ENCODE measurements at places on chromosomes 2 and 18.

- peak; percentile 74 for DNase-seq
Measured at GRCh38 chr2:145752091-145752806, 1232.3 kb upstream of the ZEB2 start.

GRCh38 chr2:69559442-69560146 is 83.9 kb downstream of the AAK1 start:
- peak; percentile 81 for DNase-seq

DNA sequence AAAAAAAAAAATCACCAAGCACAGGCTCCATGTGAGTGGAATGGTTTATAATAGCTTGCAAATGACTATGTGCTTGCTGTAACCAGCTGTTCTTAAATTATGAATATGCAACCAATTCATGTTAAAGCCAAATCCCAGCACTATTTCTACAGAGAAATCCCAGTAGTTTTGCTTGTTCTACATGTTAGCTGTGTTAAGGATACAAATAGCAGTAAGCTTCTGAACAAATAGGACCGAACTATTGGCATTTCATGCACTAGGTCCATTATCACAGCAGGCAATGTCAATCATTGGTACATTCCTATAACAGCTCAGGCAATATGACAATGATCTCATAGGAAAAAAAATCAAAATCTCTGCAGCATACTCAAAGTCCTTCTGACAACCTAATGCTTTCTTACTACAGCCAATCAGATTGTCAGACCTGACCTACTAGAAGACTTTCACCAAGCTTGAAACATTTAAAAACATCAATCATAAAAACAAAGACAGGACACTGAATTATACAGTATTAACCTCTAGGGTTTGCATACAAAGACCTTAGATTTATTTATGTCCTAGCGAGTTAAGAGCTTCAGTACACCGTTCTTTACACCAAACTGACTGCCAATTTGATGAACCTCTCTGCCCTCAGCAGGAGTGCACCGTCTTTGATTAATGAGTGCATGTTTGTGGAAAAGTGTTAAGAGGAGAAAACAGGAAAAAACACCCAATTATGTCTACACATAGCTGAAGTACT is 6.4 kb downstream of the BAZ2B start:
- DNase-seq: peak; percentile 26

DNA sequence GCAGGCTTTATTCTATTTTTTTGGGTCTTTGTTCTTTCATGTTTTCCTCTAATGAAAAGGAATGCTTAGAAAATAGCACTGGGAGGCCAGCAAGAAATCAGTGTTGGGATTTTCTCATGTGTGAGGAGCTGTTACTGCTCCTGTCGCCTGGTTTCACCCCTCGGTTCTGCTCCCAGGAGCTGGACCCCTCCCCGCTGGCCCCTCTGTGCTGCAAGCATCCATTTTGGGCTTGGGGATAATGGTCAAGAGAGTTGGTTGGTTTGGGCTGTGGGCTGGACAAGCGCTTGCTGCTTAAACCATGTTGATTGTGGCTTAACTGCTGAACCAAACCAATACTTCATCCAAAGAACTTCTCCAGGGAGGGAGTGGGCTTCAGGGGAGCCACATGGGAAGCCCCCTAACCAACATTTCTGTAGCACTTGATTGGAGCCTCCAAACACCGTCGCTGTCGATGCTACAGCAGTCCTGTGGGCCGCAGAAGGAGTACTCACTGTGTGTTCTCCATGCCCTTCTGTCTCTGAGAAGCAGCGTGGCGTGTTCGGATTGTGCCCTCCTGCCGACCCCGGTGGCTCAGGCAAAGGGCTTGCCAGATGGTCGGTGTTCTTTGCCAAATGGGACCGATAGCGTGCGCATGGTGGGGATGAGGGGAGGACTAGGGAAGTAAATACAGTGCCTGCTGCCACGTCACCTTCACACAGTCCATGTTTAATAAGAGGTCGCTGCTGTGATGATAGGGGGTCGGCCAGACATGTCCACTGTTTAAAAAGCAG is 40.0 kb downstream of the AGAP1 start:
- DNase-seq: no peak

DNA sequence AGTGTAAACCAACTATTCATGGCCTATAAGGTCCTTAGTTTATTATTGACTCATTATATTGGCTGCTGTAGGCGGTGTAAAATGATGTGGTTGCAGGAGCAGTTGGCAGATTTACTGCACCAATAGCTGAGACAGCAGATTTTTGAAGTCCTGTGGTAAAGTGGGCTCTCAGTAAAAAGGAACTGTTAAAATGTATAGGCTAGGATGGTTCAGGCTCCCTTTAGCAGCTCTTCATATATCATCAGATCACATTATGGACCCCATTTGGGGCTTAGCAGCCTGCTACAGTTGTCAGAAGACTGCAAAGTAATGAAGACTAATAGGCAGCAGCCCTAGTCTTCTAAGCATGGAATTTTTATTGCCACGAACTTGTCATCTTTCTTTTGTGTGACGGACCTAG is 27.8 kb downstream of the MTX2 start:
- DNase-seq: no peak

DNA sequence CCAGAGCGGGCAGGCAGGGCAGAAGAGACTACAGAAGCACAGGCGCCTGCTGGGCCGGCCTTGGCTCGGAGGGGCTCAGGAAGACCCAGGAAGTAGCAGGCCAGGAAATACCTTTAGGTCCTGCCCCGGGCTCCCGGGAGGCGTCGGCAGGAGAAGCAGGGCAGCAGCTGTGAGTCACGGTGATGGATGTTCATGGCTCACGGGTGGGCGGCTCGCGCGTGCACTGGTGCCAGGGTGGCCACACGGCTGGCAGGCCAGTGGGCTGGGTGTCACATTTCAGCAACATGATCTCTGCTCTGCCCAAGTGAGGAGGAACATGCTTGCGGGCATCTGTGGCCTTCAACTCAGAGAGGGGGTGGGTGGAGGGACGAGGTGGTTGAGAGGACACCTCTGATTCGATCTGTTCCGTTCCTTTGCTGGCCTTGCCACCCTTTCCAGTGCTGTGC is 139.3 kb downstream of the KLHL29 start:
- no peak for DNase-seq

DNA sequence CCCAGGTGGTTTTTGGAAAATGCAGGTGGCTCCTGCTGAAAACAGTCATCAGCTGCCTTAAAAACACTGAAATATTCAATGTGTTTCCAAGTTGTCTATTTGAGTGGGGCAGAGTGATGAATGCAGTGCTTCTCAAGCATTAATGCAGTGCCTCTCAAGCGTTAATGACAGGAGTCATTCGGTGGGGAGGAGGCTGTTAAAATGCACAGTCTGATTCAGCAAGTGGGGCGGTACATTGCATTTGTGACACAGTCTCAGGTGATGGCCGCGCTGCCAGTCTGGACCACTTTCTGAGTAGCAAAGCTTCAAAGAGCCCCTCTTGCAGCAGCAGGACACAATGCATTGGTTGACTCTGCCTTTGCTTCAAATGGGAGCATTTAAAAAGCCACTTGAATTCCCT is 231.4 kb upstream of the RGPD4 start:
- DNase-seq: no peak

GRCh38 chr2:239068411-239068810 is 220.5 kb downstream of the TWIST2 start:
- no peak for DNase-seq

DNA sequence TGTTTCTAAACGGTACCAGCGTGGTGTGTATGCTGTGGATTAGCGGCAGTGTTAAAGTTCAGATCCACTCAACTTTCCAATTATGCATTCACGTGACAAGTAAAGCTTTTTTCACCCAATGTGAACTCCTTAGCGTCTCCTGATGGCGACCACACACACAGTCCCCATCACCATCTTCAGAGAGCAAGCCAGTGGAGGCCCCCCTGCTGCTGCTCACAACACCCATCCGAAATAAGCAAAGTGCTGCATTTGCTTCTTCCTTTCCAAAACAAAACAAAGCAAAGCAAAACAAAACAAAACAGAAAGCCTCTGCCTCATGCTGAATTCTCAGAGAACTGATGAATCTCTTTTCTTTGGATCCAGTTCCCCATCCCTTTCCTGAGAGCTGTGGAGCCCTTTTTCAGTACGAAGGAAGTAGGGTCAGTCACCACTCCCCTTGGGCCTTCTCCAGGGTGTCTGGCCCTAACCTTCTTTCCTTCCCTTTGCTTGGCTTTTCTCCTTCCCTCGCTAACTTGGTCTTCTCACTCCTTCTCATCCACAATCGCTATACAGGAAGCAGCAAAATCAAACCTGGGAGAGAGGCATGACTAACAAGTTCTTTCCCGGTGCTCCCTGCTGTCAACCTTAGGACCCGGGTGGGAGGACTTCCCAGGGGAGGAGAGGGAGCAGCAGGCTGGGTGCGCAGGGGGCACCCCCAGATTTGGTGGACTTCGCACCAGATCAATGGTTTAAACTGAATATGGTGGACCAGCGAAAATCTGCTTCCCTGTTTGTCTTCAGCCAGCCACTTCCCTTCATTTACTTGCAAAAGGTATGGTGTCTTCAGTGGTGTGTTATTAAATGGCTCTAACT is 56.0 kb downstream of the NRP2 start:
- DNase-seq: no peak

DNA sequence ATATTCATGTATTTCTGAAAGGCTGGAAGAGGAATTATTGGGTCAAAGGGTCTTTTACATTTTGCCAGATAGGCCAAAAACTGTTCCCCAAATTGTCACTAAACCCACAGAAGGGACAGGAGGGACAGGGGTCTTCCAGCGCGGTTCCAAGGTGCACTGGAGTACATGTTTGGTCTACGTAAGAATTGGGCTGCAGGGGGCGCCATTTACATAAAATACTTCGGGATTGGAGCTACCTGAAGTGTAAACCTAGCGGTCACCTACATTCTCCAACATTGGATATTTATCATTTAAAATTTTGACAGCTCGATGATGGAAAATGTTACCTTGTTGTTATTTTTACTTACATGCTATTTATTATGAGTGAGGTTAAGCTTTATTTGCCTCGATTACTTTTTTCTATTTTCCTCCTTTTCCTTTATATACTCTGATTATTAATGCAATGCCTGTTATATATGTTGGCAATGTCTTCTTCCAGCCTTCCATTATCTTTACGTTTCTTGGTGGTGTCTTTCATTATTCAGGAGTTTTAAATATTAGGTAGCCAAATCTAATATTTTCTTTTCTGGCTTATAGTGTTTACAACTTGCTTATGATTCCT is 43.0 kb upstream of the RAB6C start:
- peak; percentile 75 for DNase-seq

DNA sequence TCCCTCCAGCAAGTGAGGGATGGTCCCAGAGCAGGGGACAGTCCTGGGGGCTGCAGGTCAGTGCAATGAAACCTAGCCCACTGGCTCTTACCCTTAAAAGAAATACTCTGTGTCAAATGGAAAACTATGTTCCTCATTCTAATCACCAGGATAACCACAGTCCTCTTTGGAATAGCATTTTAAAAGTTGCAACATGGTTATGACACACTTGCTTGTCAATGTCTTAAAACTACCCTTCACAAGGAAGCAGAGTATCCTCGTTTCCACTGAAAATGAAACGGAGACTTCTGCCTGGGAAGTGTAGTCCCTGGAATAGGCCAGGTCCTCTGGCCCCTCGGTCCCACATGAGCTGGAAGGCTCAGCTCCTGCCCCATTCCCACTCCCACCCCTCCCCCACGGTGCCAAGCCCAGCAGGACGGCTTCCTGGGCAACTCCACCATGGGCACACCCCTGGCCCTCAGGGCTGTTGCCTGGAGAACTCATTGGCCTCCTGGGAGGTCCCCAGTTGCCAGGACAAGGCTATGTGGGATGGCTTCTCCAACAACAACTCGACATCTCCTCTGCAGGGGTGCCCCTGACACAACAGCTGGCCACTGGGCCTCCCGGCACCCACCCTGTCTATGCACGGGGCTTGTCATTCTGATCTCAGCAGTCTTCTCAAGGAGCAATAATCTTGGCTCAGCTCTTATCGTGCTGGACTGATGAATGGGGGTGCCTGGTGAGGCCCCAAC is 38.3 kb upstream of the ST3GAL5 start:
- DNase-seq: no peak

DNA sequence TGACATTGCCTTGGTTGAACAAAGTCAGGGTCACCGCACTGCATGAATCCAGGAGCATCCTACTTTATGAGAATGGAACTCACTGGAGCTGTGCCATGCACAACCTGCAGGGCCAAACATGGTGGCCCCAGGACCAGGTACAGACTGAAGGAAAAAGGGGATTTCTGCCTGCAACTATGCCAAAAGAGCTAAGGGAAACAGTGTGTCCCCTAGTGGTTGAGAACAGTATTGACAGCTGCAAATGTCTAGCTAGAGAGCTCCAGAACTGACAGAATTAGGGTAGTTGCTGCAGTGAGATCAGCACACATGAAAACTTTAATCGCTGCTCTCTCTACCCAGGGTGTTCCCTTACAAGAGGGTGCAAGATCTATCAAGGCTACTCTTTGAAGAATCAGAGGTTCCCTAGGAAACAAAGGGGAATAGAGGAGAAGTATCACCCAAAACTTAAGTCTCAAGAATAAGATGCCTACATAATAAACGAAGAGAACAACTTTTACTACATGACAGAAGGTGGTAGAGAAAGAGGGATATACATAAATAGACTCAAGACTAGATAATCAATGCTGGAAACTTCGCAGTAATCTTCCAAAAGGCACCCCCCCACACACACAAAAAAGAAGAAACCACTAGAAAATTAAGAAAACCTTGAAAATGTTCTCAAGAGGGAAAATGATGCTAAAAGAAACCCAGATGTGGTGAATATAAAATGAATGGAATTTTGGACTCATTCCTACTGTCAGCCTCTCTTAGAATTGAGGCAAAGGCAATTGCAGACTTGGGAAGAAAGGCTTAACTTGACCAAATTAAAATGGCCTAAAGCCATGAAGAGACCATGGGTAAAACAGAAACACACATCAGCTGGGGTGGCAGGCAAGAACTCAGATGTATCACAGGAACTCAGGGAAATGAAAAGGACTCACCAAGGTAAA is 43.6 kb upstream of the IHH start:
- DNase-seq: peak; percentile 67
